ENCODE measurements at places on chromosomes 11 and 22. TPM values are rescaled to one million over a fixed set of nuclear protein-coding genes. Genes with fewer than 3 reads are reported as not detected.

DNA sequence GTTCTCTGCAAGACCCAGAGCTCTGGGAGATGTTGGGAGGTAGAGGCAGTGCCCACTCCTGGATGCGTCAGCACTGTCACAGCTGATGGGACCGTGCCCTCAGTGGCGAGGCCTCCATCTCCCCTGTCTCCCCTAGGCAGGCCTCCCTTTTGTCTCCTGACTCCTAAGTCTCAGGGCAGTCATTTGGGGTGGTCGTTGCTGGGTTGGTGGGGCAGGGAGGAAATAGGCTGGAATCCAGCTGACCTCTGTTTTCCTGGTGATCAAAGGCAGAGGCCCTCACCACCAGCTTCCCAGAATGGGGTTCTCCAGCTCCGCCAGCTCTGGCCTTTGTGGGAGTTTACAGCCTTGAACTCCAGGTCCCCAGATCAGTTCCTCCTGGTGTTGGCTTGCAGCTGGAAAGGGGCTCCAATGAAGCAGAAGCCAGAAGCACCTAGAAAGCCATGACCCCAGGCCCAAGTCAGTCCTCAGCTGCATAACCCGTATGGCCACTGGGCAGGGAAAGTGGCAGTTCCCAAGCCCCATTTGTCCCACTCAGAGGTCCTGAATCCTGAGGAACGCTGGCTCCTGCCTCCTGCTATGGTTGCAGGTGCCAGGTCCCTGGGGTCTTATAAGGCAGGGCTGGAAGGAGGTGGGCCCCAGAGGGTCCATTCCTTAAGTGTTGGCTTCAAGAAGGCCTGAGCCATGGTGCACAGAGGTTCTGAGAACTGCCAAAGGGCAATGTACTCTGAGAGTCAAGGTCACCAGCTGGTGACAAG is 7.3 kb upstream of the FXYD2 start:
- DNase-seq: peak; percentile 23

Gene TEX54
- not detected for total RNA-seq

GRCh38 chr11:124276081-124276480 is 19.9 kb downstream of the OR8G5 start:
- no peak for DNase-seq

Gene EHBP1L1
- total RNA-seq: 120 TPM

DNA sequence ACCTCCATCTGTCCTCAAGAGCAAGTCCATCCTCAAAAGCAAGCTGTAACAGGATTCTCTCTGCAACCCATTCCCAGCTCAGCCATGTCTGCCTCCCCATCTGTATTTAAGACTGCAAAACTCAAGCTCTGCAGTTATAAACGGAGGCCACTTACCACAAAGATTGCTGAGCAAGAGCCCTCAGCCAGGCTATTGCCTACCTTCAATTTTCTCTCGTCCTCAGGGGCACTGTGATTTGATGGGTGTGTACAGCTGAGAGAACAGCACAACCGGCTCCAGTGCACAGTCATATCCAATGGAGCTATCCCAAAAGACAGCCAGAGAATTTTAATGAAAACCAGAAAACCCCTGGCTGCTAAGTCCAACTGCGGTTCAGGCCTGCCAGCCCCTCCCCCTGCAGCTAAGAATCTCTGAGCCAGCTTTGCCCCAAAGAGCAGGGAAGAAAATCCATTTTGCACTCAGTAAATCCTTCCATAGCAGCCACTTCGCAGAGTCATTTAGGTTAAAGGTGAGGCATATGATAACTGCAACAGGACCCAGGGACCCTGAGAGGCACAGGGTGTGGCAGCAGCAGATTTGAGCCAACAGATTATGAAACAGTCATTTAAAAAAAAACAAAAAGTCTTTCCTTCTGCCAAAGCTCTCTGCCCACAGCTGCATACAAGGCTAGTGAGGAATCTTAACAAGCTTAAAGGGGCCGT is 37.6 kb downstream of the RAB30 start:
- no peak for DNase-seq

Gene C11orf86
- not detected for total RNA-seq

DNA sequence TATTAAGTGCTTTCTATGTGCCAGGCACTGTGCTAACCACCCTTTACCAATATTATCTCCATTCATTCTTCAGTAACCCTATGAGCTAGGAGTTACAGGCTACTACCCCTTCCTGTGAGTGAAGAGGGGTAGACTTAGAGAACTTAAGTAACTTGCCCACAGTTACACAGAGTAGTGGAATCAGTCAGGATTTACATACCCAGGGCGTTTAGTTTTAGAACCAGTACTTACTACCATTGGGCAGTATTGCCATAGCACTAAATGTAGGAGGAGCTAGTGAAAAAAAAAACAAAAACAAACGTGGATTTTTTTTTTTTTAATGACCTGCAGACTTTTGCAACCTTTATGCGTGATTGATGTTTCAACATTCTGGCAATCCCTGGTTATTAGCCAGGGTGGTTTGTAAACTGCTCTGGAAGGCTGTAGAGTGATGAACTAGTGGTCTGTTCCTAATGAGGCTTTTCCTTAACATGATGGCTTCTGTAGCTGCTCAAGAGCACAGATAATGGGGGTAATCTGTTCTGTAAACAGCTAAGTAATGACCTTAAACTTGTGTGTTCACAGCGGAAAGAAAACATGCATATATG is 11.4 kb downstream of the TBCEL start:
- no peak for DNase-seq

GRCh38 chr11:122178795-122179194 is 62.8 kb upstream of the BLID start:
- DNase-seq: no peak

Gene LRRC32
- 0.34 TPM for total RNA-seq

Gene IGF2
- not detected for total RNA-seq

GRCh38 chr11:76962583-76963416 is 71.4 kb upstream of the B3GNT6 start:
- no peak for DNase-seq

DNA sequence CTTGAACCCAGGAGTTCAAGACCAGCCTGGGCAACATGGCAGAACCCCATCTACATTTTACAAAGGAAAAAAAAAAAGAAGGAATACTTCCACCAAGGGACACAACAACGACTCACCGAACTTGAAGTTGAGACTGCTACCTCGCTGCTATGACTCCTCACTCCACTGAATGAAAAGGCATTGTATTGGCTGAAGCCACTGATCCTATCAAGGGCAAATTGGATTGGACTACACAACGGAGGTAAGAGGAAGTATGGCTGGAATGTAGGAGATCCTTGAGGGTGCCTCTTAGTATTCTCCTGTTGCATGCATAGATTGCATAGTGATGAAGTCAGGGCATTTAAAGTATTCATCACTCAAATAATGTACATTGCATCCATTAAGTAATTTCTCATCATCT is 97.9 kb downstream of the CWF19L2 start:
- DNase-seq: no peak

Gene RPLP2
- total RNA-seq: 2,888 TPM

GRCh38 chr11:38448284-38448683 is 1850.2 kb upstream of the RAG2 start:
- DNase-seq: no peak

DNA sequence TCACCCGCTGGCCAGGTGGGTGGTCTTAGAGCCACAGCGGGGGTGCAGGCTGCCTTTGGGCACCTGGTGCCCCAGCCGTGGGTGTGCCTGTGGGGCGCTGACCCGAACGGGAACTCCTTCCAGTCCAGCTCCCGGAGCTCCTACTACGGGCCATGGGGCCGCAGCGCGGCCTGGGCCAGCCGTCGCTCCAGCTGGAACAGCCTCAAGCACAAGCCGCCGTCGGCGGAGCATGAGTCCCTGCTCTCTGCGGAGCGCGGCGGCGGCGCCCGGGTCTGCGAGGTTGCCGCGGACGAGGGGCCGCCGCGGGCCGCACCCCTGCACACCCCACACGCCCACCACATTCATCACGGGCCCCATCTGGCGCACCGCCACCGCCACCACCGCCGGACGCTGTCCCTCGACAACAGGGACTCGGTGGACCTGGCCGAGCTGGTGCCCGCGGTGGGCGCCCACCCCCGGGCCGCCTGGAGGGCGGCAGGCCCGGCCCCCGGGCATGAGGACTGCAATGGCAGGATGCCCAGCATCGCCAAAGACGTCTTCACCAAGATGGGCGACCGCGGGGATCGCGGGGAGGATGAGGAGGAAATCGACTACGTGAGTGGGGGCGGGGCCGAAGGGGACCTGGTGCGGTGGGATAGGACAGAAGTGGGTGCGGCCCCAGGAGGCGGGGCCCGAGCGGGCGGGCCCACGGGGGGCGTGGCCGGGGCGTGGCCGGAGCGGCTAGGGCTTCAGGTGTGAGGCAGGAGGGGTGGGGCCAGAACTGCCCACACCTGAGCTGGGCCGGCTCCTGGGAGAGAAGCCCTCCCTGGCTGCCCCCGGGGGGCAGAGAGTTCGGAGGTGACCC is 91.5 kb downstream of the CACNA1I start:
- DNase-seq: peak; percentile 89

Gene SEZ6L
- total RNA-seq: not detected

Gene NXPE1
- not detected for total RNA-seq

DNA sequence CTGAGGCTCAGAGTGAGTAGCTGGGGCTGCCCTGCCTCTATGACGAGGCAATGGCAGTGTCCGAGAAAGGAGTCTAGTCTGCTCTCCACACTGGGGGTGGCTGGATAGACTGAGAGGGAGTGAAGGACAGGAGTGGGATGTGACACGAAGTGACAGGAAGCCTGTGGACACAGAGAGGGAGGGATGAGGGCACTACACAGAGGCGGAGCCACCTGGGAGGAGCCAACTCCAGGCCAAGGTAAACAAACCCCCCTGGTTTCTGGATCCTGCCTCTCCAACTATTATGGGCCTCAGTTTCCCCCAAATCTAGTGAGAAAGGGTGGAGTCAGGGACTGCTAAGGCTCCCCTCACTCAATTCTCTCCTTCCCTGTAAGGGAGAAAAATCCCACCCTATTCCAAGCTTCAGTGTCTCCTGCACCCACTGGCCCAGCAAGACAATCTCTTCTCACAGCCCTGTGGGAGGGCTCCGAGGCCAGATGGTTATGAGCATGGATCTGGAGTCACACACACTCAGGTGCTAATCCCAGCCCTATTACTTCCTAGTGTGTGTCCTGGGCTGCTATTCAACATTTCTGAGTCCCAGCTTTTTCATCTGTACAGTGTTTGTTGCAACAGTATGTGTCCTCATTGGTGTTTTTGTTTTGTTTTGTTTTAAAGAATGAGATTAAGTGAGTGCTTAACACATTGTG is 24.9 kb downstream of the ASPHD2 start:
- peak; percentile 4 for DNase-seq

GRCh38 chr22:23107487-23108248 is 34.1 kb downstream of the RSPH14 start:
- DNase-seq: no peak

- no peak for DNase-seq
These were observed 50.3 kb downstream of the THAP12 start for GRCh38 chr11:76330651-76331050.

DNA sequence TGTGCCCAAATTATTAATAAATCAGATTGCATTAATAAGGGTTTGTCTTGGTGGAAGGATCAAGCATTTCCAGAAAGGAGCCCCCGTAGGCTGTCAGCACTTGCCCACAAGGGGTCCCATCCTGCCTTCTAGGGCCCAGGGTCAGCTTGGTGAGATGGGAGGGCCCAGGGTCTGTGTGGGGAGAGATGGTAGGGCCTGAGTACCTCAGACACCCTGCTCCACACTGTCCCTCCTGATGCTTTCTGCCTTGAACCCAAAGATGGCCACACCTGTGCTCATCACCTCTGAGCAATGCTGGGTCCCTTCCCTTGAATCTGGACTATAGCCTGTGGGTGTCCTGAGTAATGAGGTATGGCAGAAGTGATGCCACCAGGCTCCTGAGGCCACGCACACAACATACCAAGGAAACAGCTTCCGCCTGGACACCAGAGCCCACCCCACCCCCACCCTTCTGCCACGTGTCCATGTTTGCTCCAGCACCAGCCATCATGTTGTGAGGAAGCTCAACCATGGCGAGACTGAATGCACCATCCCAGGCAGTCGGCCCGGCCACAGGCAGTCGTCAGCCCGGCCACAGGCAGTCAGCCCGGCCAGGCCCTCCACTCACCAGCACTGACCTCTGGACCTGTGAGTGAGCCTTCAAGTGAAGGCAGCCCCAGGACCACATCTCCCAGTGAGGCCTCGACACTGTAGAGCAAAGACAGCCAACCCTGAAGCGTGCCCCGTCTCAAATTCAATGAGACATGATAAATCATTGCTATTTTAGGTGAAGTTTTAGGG is 6.8 kb downstream of the BET1L start:
- no peak for DNase-seq

DNA sequence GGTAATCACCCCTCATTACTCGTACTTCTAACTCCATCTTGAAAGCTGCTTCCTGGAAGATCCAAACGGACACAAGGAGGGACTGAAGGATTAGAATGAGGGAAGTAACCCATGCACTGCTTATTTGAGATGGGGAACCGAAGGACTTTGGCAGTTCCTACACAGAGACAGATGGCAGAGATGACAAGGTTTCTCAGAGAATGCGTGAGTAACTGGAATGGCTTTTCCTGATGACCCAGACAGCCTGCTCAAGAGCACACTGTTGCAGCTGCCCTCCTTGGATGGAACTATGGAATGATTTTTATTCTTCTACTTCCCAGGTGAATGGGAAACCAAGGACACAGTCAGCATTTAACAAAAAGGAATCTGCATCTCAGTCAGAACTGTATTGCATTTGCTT is 7.3 kb downstream of the KCNJ11 start:
- no peak for DNase-seq

Gene C1QTNF5
- total RNA-seq: not detected

Gene ACRV1
- not detected for total RNA-seq

- peak; percentile 82 for DNase-seq
These were observed 77.6 kb upstream of the IGLL5 start for GRCh38 chr22:22810018-22810427.

Gene CEP126
- total RNA-seq: 2.1 TPM

DNA sequence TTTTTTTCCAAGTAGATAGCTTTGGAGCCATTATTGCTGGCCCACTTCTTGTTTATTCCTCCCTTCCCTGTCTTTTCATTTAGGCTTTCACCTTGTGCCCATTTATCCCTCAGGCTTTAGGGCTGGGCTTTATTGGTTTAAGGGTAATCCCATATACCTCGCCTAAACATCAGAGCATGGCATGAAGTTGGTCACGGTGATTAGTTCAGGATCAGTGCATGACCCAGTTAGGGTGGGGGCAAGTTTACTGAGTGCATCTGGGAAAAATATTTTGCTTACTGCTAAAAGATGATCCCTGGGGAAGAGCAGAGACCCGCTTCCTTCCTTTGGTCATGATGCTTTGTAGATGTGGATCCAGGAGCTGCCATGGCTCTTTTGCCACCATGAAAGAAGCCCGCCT is 153.3 kb upstream of the NECTIN1 start:
- DNase-seq: no peak

GRCh38 chr11:82384308-82384707 is 349.4 kb downstream of the FAM181B start:
- DNase-seq: no peak

DNA sequence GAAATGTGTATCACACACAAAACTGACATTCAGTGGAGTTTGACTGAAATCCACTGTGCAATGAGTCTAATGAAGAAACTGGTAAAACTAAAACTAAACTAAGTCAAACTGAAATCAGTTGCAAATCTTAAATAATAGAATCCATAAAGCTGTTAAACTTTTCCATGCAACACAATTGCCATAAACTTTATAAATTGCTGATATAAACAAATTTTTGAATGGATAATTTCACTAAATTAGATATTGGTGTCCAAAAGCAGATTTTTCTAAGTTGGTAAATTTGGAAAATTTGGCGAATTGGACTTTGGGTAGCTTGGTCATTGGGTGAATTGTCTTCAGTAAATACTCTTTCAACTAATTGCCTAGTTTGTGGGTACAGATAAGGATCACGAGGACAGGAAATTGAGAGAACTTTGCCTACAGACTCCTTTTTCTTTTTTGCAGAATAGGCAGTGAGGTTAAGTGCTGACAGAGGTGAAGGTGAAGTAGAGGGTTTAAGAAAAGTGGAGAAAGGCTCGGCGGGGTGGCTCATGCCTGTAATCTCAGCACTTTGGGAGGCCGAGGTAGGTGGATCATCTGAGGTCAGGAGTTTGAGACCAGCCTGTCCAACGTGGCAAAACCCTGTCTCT is 12.8 kb downstream of the MRPL17 start:
- no peak for DNase-seq
